Activated CD4-positive, alpha-beta T cell treated with anti-CD3 and anti-CD28 coated beads for 4 hours (primary cell): ENCODE measurements at places on chromosomes 12 and 14.

DNA sequence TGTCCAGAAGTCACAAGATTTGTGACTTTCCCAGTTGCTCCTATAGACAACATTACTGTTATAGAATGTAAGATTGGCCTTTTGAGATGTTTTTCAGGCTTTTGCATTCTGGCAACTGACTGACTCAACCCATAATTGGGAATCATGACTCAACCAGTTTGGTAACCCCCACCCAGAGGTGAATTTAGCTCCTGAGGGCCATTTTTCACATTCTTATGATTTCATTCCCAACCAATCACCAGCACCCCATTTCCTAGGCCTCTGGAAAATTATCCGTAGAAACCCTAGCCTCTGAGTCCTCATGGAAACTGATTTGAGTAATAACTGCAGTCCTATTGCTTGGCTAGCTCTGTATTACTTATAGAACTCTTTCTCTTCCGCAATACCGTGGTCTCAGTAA is 626.0 kb upstream of the SEL1L start:
- no peak for DNase-seq

GRCh38 chr12:116389990-116390389 is 112.5 kb upstream of the MED13L start:
- no peak for DNase-seq

GRCh38 chr14:70338550-70338949 is 20.9 kb downstream of the COX16 start:
- no peak for DNase-seq

- DNase-seq: no peak
Observed at GRCh38 chr14:65164825-65165135, 62.5 kb upstream of the MAX start.

GRCh38 chr12:9341260-9341585 is 133.0 kb upstream of the PZP start:
- no peak for DNase-seq

- DNase-seq: no peak
Observed at GRCh38 chr12:90910958-90911357, 44.0 kb downstream of the CCER1 start.

- DNase-seq: no peak
Observed at GRCh38 chr12:92796650-92797049, 93.9 kb downstream of the PLEKHG7 start.

DNA sequence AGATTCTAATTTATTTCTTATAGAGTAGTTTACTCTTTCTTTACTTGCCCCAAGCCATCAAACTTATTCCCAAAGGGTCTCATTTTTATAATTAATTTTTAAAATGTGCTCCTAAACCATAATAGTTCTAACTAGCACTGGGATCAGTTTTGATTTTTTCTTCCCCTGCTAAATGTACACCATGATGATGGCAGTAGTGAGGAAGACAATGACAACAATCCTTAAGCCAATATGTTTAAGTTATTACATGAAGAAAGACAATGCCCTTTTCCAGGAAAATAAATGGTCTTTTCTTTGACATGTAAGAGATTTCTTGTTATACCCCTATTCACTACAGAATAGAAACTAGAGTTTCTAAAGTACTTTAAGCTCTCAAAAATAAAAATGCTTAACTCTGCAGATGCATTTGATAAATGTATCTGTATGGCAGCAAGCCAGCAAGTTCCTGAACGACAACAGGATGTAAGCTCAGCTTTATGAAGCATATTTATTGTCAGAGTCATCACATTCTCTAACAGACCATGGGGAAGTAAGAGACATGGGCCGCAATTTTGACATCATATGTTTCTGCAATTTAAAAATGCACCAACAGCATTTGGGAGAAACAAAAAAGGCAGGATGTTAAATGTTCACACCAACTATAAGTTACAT is 36.0 kb upstream of the SNX6 start:
- no peak for DNase-seq

- DNase-seq: no peak
Observed at GRCh38 chr12:115443351-115443938, 759.5 kb upstream of the TBX3 start.

DNA sequence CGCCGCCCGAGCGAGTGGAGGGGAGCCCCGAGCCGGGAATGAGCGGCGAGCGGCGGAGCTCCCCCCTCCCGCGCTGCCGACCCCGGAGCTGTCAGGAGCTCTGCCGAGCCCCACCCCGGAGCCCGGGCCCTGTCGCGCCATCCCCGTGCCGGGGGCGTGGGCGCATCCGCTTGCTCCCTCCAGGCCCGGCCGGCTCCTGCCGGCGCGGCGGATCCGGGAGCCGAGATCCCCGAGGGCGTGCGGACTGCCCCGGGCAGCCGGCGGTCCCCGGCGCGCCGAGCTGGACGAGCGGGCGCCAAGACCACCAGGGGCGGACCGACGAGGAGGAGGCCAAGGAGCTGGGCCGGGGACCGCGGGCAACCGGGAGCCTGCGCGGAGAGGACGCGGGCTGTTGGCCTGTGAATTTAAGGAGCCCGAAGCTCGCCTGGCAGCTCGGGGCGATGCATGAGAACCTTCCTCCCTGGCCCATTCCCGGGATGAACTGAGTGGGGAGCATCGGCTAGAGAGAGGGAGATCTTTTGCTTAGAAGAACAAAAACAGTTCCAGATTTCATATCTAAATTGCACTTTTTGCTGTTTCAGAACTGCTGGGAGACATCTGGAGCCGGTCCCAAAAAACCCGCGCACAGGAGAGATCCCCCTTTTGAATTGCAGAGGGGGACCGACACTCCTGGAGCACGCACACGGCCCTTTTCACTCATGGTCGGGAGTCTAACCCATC is 2.0 kb downstream of the PTHLH start:
- no peak for DNase-seq

- DNase-seq: no peak
Observed at GRCh38 chr14:31307198-31307597, 99.6 kb upstream of the HECTD1 start.

DNA sequence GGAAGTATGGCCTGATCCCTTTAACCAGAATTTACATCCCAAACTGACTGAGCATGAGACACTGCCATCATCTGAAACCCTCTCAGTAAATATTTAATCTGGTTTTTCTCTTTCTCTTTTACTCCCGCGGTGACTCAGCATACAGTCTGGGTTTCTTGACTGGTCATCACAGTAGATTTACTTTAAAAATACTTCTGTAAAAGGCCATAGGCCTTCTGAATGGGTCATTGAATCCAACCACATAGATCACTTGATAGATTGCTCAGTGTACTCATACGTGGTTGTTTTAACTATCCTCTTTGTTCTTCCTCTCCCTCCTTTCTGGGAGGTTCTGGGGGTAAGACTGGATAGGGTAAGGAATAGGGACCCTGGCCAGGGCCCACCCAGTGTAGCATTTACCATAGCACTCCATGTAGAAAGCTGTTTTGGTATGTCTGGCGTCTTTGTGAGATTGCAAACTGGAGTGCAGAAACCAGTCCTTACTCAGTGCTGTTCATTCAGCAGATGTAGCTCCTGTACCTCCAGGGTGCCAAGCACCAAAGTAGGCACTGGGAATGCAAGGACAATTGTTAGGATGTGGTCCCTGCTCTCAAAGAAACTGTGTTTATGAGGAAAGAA is 165.7 kb downstream of the SRGAP1 start:
- DNase-seq: no peak

DNA sequence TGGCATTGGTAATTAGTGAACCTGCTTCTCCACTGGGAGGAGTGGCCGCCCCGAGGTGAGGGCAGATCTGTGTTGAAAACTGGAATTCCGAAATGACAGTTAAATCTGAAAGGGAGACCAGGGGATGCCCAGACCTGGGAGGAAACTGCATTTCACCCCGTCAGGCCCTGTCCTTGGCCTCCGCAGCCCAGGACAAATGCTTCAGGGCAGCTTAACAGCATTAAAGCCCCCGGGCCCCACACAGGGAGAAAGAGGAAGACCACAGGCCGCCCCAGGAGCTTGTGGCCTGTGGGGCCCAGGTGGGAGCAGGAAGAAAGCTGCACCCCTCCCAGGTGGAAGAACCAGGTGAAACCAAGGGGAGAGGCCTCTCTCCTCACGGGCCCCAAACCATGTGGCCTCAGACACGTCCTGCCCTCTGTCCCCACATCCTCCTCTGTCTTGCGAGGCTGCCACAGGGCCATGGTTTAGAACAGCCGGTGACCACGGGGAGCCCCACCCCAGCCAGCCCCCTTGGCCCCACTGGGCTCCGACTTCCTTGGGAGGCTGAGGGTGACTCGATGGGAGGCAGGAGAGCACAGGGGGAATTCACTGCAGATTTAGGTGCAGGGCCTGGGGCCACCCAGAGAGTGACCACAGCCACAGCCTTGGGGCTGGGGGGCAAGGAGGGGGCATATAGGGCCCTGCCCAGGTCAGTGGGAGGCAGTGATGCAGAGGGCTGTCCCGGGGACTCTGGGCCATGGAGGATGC is 265.4 kb downstream of the ADGRD1 start:
- DNase-seq: no peak

DNA sequence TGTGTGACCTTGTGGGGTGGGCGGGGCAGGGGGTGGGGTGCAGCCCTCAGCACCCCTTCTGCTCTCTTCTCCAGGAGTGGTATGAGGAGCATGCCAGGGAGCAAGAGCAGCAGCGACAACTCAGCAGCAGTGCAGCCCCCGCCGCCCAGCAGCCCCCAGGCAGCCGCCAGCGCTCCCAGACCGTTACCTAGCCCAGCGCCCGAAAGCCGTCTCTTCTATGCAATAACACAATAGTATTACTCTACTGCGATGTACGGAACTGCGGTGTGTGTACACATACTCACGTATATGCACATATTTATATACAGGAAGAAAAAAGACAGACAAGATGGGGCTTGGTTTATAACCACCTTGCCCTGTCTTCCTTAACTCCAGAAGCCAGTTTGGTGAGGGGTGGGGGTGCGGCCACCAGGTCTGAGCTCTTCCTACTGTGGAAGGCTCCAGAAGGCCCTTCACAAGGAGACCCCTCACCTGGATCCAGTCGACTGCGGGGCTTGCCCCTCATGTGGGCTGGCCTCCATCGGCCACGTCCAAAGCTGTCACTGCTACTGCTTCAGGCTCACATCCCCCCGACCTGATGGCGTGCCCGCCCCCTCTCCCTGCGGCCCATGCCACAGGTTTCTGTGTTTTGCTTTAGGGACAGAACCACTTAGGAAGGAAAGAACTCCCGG is 38.9 kb downstream of the SLC8B1 start:
- DNase-seq: no peak

DNA sequence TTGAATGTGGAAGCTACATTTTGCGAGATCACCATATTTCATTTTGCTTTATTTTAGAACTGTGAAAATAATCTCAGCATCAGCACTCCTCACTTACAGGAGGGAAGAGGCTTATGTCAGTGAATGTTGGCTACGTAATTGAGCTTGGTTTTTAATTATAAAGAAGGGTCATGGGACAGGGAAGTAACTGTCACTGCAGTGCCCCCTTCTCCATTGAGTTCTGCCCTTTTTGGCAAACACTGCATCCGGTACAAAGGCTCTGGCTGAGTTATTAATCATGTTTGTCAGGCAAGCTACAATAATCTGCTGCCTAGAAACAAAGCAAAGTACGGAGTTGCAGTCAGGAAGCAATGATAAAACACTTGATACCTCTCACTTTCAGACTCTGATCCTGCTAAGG is 546.7 kb downstream of the SNAPC1 start:
- DNase-seq: no peak

- no peak for DNase-seq
Observed at GRCh38 chr12:99450036-99450630, 197.4 kb upstream of the GARIN6 start.

GRCh38 chr12:14460212-14460841 is 94.8 kb downstream of the ATF7IP start:
- no peak for DNase-seq

DNA sequence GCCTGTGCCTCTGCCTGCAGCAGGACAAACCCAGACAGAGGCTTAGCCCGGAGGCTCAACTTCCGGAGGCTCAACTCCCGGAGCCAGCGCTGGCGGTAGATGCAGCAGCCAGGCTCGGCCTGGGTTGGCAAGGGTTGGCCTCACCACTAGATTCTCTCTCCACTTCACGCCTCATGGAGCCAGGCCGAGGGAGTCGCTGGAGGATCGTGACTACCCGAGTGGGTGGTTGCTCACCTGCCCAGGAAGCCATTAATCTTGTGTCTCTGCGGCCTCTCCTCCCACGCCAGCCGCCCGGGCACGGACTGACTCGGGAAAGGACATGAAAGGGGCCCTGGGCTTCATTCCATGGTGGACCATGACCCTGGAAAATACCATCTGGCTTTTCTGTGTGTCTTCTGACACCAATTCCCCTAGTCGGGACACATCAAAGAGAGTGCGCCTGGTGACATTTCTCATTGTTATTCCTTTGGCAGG is 20.8 kb downstream of the ESRRB start:
- DNase-seq: no peak

- no peak for DNase-seq
Observed at GRCh38 chr14:101060171-101060601, 156.7 kb upstream of the RTL1 start.
